LNCaP clone FGC (cell line): ENCODE measurements at places on chromosomes 5 and 9.

GRCh38 chr9:118503236-118503635, 799.0 kb downstream of the TLR4 start:
- no peak for DNase-seq

DNA sequence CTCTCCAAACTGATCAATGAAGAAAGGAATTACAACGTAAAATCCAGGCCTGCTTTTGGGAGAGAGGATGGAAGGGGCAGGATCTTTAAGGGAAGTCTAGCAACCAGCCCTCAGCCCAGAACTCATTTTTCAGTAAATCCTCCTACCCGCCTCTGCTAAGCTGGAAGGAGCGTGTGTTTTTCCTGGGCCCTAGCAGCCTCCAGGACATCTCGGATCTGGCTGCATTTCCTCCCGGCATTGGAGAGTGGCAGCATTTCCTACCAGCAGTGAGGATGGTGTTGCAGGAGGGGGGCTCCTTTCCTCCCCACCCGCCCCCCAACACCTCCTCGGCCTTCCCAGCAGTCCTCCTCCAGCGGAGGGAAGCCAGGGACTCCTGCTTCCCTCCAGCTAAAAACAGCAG, 54.5 kb downstream of the DCP2 start:
- DNase-seq, result no peak

- no peak for DNase-seq
These were observed 193.1 kb downstream of the SLC12A2 start for GRCh38 chr5:128276537-128277216.

GRCh38 chr9:78187763-78188484, 48.0 kb upstream of the CEP78 start:
- no peak for DNase-seq

DNA sequence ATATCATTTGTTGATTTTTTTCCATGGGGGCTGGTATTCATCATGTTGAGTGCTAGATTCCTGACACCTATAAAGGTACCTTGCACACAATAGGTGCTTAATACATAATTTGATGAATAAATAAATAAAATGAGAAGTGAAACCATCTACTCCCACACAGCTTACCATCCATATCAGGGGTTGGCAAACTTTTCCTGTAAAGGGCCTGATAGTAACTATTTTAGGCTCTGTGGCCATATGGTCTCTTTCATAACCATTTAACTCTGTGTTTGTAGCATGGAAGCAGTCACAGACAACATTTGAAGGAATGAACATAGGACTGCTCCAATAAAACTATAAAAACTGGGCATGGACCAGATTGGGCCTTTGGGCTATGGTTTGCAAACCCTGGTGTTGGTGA, 100.3 kb downstream of the GCNT1 start:
- no peak for DNase-seq
